Activated naive CD4-positive, alpha-beta T cell (primary cell): ENCODE measurements at places on chromosomes 7 and 10.

DNA sequence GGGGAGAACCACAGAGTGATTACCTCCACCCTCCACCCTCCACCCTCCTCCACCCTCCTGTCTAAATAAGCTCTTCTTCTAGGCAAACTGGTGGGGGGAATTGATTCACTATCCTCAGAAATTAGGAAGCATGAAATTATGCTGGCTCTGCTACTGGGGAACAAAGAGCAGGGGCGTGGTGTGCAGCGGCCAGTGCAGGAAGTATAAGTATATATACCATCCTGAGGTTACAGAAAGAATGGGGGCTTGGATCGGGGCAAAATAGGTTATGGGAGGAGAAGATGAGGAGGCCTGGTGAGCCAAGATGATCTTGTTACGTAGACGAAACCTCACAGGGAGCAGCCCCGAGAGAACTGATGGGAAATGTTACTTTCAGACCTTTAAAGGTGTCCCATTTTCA lies 49.1 kb downstream of the SYPL1 start:
- no peak for DNase-seq

GRCh38 chr10:5071411-5072198 lies 22.6 kb upstream of the AKR1C3 start:
- DNase-seq: no peak

GRCh38 chr7:26379711-26380110 lies 88.0 kb downstream of the SNX10 start:
- no peak for DNase-seq

DNA sequence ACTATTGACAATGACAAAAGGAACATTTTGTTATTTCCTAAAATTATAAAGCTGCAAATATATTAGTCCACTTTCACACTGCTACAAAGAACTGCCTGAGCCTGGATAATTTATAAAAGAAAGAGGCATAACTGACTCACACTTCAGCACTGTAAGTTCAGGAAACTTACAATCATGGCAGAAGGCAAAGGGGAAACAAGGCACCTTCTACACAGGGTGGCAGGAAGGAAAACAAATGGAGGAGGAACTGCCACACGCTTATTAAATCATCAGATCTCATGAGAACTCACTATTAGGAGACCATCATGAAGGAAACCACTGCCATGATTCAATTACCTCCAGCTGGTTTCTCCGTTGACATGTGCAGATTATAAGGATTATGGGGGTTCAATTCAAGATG lies 203.1 kb downstream of the TPK1 start:
- DNase-seq: no peak
